ENCODE measurements at places on chromosomes 1 and 21.

- DNase-seq: no peak
Measured at GRCh38 chr21:38399103-38399502, 99.2 kb downstream of the ERG start.

DNA sequence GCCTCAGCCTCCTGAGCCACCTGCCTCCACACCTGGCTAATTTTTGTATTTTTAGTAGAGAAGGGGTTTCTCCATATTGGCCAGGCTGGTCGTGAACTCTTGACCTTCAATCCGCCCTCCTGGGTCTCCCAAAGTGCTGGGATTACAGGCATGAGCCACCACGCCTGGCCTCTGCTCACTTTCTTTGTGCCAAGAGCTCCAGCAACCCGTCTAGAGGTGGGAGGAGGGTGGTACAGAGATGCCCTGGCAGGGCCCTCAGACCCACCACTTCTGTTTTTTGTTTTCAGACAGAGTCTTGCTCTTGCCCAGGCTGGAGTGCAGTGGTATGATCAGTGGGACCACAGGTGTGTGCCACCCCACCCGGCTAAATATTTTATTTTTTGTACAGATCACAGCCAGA, 6.9 kb upstream of the SYNC start:
- no peak for DNase-seq

DNA sequence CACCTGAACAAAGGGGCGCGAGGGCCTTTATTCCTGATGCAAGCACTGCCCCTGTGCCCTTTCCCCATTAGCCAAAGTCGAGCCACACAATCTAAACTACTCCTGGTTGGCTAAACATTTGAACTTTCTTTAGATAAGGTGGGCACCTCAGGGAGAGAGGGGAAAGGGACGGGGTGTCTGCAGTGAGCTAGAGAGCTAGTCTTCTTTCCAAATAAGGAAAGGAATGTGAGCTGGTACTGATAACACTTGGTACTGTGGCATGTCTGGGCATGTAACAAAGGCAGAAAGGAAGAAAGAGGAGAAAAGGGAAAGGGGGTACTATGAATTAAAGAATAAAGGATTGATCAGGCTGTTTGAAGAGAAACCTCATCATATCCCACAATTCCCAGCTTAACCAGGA, 62.8 kb downstream of the OVGP1 start:
- DNase-seq: no peak

- no peak for DNase-seq
Measured at GRCh38 chr1:246459221-246459620, 47.9 kb downstream of the SMYD3 start.

All from mucosa of descending colon (tissue), 3 donors.